ENCODE measurements at places on chromosomes 2 and 18.

GRCh38 chr2:25879133-25879730 lies 945 bp upstream of the ASXL2 start:
- no peak for DNase-seq

- DNase-seq, result no peak
Observed at GRCh38 chr2:128691526-128691925, 372.9 kb upstream of the HS6ST1 start.

- no peak for DNase-seq
Observed at GRCh38 chr18:46155641-46156051, 51.5 kb downstream of the HAUS1 start.

- no peak for DNase-seq
Observed at GRCh38 chr18:55783921-55784320, 195.9 kb upstream of the TCF4 start.

DNA sequence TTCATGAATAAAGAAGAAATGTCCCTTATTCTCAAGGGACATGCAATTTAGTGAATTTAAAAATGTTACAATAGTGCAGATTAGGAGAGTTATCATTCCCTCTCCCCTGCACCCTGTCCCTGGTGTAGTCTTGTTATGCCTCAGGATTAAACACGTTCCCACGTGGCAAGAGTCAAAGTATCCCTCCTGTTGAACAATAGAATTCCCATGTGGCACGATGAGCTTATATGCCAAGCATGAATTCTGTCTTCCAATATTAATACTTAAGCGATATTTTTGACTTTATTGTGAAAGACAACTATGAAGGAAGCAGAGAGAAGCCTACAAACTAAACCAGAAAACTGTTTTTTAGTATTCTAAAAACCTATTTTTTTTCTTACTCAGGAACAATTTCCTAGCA lies 36.7 kb upstream of the SPAG16 start:
- DNase-seq, result no peak

DNA sequence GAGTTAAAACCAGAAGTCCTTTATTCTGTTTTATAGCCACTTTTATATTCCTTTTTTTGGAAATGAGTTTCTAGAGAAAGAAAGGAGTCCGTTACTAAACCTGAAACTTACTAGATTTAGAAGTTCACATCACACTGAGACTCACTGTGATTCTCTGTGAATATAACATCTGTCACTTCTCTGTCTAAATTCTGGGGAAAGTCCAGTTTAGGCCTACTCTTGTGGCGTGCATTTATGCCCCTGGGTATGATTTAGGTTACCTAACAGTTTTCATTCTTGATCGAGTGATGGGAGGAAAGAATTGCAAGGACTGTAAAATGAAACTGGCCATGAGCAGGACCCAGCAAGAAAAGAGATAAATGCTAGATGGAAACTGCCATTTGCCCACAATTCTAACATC lies 449.6 kb downstream of the SPAG16 start:
- no peak for DNase-seq

GRCh38 chr2:196365145-196365544 lies 193.8 kb upstream of the STK17B start:
- DNase-seq, result no peak

- DNase-seq, result no peak
Observed at GRCh38 chr2:85326406-85327159, 1.2 kb downstream of the TGOLN2 start.

DNA sequence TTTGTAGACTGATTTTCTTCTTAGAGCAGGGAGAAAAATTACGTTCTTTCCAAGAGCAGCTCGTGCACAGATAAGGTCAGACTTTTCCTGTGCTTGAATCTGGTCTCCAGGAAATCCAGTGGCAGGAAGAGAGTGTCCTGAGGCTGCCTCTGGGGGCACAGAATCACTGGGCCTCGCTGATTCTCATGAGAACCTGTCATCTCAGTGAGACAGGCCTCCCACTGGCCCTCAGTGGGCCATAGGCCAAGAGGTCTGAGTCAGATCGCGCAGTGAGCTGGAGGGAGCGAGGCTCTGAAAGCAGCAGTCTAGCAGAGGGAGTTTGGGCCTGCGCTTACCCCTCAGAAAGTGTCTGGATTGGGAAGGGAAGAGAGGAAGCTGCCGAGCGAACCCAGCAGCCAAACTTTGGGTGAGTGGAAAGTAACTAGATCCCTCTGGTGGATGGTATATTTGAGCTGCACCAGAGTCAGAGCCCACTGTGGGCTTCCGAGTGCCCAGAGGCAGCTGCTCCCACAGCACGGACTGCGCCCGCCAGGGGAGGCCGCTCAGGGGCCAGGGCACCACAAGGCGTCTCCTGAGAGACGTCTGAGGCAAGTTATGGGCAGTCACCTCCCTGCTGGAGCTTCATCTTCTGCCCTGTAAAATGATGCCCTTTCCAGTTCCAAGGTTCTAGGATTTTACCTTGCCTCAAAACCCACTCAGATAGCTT lies 8.2 kb downstream of the GDF7 start:
- DNase-seq, result no peak

DNA sequence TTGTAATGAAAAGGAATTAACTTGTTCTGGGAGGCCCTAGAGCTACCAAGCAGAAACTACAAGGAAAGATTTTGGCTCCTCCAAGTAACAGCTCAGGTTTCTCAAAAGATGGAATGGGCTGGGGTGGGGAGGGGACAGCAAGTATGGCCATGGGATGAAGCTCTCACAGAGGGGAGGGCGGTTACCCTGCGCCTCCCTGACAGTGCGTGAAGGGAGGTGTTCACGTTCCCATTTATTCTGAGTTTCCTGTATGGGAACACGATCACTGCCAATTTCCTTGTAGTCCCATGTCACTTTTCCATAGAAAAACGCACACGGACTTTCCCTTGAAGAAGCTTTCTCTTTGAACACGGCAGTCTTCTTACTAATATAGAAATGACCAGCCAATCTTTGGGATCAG lies 17.0 kb downstream of the CDC42EP3 start:
- no peak for DNase-seq

GRCh38 chr2:23828986-23829385 lies 97.9 kb downstream of the ATAD2B start:
- no peak for DNase-seq

DNA sequence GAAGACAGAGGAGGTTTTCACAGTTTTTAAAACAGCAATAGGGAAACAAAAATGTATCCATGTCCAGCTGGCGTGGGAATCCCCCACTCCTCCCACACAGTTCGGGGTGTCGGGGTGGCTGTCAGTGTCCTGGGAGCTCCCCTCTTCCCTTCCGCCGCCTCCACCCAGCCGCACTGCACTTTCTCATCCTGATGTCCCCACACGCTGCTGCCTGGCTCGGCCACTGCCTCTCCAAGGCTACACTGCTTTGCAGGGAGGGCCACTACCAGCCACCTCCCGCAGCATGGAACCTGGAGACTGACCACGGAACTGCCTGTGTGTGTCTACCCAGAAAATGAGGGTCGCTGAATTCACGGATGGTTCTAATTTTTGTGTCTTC lies 138.7 kb upstream of the CTDP1 start:
- DNase-seq, result no peak

GRCh38 chr2:40150266-40150665 lies 301.6 kb downstream of the SLC8A1 start:
- DNase-seq, result no peak

GRCh38 chr2:4354678-4355077 lies 651.3 kb downstream of the DCDC2C start:
- DNase-seq, result no peak

- DNase-seq, result no peak
Observed at GRCh38 chr2:172097557-172098131, 5.1 kb downstream of the DLX2 start.

DNA sequence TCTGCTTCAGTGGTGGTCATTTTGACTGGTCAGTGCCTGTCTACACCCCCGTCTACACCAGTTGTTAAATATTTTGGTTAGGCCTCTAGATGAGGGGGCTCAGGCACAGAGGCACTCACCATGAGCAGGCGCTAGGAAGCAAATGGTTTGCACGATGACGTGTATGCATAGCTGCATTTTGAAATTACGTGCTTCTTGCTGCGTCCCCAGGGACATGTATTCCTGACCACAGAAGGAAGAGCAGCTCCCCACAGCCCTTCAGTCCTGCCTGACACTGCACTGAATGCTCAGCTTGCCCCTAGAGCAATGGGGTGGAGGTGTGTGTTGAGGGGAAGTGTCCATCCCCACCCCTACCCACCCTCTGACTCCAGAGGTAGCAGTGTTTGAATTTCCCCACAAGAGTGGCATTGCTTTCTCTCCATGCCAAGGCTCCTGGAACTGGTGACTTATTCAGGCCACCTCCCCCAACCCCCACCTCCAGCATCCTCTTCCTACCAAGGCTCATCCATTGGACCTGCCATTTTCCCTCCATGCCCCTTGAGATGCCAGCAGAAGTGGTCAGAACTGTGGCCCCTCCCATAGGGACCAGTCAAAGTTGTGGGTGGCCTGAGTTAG lies 11.4 kb upstream of the ZAP70 start:
- DNase-seq, result no peak

DNA sequence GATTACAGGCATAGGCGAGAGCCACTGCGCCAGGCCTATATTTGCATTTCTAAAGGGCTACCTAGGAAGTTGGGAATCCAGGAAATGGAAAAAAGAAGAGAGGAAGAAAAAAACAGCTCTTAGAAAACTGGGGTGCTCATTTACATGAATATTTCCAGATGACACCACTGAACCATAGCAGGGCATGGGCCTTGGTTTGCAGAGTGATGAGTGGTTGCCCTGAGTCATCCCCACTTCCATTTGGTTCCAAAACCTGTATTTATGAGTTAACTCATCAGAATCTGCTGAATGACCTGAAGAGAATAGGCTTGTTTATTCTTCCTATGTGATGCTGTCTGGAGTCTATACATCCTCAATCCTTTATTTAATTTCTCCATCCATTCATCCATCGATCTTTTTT lies 36.2 kb downstream of the EHD3 start:
- DNase-seq, result no peak

Data from esophagus squamous epithelium (tissue), 5 donors.